Anterior cingulate cortex (tissue), 58 donors: ENCODE measurements at places on chromosomes 1 and 21.

- no peak for DNase-seq
Measured at GRCh38 chr21:45154511-45155508, 80.4 kb downstream of the ADARB1 start.

- no peak for DNase-seq
Measured at GRCh38 chr21:45574691-45575090, 32.5 kb upstream of the SLC19A1 start.

- no peak for DNase-seq
Measured at GRCh38 chr1:165942927-165943597, 115.6 kb downstream of the UCK2 start.

GRCh38 chr1:97540346-97540888, 380.4 kb downstream of the DPYD start:
- DNase-seq: no peak

DNA sequence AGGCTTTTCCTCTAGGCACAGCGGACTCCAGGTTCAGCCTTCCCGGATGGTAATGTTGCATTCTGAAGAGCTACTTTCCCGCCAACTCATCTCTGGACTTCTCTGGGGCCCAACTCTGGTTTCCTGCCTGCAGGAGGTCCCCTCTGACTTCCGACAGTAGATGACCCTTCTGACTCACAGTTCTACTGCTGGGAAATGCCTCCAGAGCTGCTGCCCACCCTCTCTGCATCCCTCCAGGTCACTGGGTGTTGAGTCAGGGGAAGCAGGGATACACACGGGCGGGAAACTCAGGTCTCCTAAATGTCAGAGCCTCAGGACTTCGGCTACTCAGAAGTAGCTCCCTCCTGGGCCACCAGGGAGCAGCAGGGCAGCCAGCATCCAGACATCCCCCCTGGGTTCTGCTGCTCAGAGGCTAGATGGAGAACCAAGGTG, 2.1 kb upstream of the KIF21B start:
- no peak for DNase-seq

DNA sequence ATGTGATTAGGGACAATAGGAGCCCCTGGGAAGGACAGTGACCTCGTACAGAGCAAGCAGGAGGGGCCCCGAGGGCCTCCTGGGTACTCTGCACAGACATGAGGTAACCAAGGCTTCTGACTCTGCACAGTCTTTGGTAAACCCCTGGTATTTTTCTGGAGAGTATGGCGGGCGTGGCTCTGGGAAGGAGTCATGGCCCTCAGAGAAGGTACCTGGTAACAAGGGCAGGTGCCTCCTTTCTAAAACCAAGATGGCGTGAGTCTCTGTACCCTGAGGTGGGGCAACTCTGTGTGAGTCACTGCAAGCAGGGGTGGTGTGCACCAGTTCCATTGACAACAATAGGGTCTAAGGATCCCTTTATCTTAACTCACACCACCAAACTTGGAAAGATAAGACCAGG, 39.9 kb upstream of the SLC19A1 start:
- no peak for DNase-seq

DNA sequence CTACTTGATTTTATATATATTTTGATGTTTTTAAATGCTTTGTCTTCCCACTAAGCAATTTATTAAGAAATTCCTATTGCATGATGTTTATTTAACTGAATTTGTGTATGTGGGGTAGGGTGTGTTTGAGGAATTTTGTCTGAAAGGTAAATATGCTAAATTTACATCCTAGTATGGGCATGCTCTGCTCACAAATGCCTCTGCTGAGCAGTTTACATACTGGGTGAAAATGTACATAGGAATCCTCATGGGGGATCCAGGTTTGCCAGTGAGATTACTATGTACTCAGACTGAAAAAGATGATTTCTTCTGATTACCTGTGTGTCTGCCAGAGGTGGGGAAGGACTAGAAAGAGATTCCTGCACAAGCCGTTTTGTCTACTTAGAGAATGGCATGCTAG, 126.6 kb downstream of the DISP1 start:
- no peak for DNase-seq
